ENCODE measurements at places on chromosomes 11 and 22. TPM values are rescaled to one million over a fixed set of nuclear protein-coding genes. Genes with fewer than 3 reads are reported as not detected.

DNA sequence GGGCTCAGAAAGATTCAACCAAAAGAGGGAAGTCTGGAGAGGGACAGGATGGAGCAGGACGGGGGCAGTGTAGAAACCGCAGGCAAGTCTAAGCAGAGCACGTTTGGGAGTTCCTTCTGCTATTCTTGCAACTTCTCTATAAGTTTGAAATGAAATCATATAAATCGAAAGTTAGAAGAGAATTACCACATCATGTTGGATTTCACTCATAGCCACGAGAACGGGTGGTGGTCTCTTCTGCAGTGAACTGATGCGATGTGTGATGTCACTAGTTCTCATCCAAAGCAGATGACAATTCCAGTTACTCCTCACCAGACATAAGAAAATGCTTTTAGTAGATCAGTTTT is 36.0 kb downstream of the KCNQ1 start:
- DNase-seq: no peak

GRCh38 chr22:42299586-42300258 is 29.3 kb upstream of the TCF20 start:
- no peak for DNase-seq

Gene ANKK1
- total RNA-seq: not detected

Gene SLC25A45
- total RNA-seq: 0.31 TPM

Gene POU2AF2
- total RNA-seq: not detected

All from occipital lobe (tissue), 3 donors.